Tibial nerve (tissue), 4 donors: ENCODE measurements at places on chromosomes 7 and 10. TPM values are rescaled to one million over a fixed set of nuclear protein-coding genes. Genes with fewer than 3 reads are reported as not detected.

GRCh38 chr7:86768967-86769760 lies 125.5 kb downstream of the GRM3 start:
- no peaks in the 10 kb centered on the region for H3K4me1 ChIP-seq
- no peaks in the 10 kb centered on the region for H3K36me3 ChIP-seq
- no peak overlapping the region for H3K27ac ChIP-seq
- H3K4me3 ChIP-seq = no peak overlapping the region
- no peak for DNase-seq

GRCh38 chr7:83791737-83792136 lies 142.8 kb upstream of the SEMA3E start:
- DNase-seq = no peak
- H3K4me3 ChIP-seq = no peak overlapping the region
- H3K27ac ChIP-seq = no peak overlapping the region
- H3K4me1 ChIP-seq = no peaks in the 10 kb centered on the region

- H3K4me3 ChIP-seq = no peak overlapping the region
- no peak for DNase-seq
- no peaks in the 10 kb centered on the region for H3K4me1 ChIP-seq
- no peak overlapping the region for H3K27ac ChIP-seq
Observed at GRCh38 chr10:104683567-104683966, 42.5 kb downstream of the SORCS3 start.

GRCh38 chr10:48430402-48430993 lies 124.0 kb downstream of the MAPK8 start:
- H3K4me3 ChIP-seq = no peak overlapping the region
- H3K27ac ChIP-seq = no peak overlapping the region
- no peak for DNase-seq
- H3K4me1 ChIP-seq = no peaks in the 10 kb centered on the region
- no peaks in the 10 kb centered on the region for H3K27me3 ChIP-seq

The WEE2 gene
- total RNA-seq = not detected

DNA sequence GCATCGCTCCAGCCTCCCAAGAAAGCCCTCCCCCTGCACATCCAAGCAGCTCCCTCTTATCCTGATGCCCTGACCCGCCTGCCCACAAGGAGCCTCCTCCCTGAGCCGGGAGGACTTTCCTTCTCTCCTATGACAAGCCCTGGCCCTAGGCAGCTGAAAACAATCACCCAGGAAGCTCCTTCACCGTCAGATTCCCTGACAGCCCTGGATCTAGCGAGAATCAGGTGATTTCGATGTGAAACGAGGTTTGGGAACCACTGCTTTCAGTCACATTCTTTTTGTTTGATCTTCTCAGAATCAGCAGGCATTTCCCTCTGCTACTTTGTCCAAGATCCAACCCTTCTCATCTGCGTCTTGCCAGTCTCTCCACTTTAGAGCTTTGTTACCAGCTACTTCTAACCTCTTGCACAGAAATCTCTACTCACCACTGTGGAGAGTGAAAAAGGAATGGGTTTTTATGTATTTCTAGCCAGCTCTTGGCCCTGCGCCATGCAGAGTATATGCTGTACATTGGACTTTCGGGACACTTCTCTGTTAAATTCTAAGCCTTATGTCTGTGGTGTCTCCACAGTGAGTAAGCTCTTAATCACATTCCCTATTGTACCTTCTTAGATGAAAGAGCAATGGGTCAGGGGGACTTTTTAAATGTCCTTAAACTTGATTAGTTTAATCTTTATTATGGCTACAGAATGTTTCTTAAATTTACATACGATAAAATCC lies 253.2 kb upstream of the C7orf33 start:
- no peak overlapping the region for H3K4me3 ChIP-seq
- H3K4me1 ChIP-seq = no peaks in the 10 kb centered on the region
- no peak for DNase-seq
- no peaks in the 10 kb centered on the region for H3K36me3 ChIP-seq

The CRHR2 gene
- 0.44 TPM for total RNA-seq

DNA sequence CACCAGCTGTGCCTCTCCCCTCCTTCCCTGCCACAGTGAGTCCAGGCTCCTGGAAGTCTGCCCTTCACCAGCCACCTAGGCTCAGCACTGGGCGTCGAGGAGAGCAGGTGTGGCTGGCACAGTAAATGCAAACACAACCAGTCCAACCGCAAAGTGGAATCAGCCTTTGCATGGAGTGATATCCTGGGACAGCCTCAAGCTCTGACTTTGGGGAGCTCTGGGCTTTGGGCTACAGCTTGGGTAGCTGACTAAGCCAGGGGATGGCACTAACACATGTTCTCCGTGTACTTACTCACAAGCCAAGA lies 312.4 kb downstream of the KCNMA1 start:
- no peaks in the 10 kb centered on the region for H3K36me3 ChIP-seq
